ENCODE measurements at places on chromosomes 3 and 15.

GRCh38 chr3:78398401-78398800 is 1358.5 kb downstream of the ROBO2 start:
- DNase-seq = no peak

GRCh38 chr15:71747128-71748083 is 62.9 kb upstream of the NR2E3 start:
- DNase-seq = peak; percentile 26

DNA sequence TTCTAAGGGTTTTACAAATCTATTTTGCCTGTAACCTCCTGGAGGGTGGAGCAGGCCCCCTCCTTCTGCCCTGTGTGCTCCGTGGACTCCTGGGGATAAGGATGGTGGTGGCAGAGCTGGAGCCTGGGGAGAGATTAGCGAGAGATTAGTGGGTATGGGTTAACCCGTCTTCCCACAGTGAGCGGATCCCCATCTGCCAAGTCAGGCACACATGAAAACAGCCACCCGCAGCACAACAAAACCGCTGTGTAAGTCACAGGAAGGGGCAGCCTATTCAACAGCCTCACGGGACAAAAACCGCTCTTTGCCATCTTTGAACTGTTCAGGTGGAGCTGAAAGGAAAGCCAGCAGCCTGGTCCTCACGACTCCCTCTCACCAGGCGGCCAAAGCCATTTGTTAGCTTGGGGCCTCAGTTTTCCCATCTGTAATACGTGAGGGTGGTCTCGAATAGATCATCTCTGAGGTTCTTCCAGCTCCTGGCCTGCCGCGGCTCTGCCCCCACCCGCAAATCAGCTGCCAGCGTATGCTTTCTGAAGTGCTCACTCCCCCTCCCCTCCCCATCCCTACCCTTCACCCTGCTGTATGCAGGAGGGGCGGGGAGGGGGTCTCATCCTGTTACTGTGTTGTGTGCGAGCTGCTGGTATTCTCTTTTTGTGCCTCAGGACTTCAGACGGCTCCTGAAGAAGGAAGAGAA is 43.6 kb downstream of the PDIA5 start:
- no peak for DNase-seq

DNA sequence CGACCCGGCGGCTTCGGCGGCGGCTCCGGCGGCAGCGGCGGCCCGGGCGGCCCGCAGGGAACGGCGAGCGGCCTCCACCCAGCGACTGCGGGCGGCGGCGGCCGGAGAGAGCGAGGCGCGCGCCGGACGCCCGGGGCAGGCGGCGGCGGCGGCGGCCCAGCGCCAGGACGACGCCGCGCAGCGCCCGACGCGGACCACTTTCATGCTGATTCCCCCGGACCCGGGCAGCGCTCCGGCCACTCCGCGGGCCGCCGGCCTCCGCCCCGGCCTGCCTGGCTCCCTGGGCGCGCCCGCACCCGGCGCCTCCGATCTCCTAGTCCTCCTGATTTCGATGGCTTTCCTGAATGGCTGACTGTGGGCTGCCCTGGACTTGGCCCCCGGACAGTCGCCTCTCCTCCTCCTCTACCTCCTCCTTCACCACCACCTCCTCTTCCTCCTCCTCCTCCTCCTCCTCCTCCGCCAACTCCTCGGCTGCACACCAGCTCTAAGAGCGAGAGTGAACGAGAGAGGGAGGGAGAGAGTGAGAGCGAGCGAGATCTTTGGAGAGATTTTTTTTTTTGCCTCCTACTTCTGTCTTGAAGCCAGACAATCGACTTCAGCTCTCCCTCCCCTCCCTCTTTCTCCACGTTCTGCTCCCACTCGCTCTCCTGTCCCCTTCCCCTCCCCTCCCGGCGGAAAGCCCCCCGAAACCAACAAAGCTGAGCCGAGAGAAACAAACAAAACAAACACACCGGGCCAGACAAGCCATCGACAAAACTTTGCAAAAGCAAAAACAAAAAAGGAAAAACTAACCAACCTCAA is 844 bp downstream of the NR2F2 start:
- DNase-seq = no peak

- no peak for DNase-seq
These were observed 11.4 kb upstream of the CCDC174 start for GRCh38 chr3:14640157-14640562.

- no peak for DNase-seq
These were observed 18.0 kb downstream of the ISG20 start for GRCh38 chr15:88656760-88657221.

- DNase-seq = no peak
These were observed 307.7 kb downstream of the ARPP21 start for GRCh38 chr3:35946854-35947515.

DNA sequence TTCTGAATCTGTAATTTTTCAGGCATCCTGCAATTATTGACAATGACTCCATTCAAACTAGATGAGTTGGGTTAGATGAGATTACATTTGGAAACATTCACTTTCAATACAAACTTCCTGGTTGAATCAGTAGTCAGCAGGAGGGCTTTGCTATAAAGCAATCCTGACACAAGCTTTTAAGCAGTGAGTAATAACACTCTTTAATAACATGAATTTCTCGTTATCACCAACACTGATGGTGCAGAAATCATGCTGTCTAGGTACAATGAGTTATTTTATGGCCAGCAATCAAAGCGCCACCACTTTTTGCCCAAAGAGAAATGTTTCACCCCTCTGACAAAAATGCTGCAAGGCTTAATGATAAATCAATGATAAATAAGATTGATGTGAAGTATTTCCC is 474.8 kb upstream of the CNTN4 start:
- DNase-seq = no peak

DNA sequence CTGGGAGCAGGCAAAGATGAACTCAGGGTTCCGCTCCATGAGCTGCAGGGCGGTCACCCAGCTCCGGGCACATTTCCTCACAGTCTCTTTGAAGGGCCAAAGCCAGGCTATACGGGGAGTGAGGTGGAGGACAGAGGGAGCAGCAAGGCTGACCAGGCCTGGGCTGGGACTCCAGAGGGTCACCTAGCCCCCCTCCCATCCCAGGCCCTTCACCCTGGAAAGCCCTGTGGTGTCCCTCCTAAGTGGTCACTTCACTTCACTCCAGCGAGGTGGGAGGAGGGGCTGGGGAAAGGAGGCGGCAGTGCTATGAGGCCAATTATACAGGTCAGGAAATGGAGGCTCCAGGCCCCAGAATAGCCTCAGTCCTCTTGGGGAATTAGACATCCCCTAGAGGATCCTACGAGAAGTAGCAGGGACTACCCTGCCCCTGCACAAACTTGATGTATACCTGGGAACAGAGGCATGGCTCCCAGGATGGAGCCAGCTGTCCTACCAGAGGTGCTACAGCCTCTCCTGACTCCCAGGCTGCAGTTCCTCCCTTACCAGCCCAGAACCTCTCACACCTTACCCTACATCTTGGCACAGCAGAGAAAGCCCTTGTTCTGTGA is 5.7 kb downstream of the MAN2C1 start:
- no peak for DNase-seq

- DNase-seq = no peak
These were observed 613.6 kb upstream of the CBLB start for GRCh38 chr3:106482451-106482850.

DNA sequence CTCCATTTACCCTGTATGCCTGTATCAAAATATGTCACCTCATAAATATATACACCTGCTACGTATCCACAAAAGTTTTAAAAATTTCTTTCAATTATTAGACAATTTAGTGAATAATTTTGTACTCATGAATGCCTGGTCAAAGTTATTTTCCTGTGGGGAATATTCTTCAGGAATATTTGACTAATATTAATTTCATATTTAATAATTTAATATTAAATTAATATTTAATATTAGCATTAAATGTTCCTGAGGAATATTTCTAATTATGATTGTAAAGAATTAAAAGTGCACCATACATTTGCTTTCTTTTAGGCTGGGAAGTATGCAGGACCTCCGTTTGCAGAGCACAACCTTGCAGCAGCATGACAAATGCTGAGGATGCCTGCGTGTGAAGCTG is 422.7 kb downstream of the C3orf38 start:
- DNase-seq = no peak

- no peak for DNase-seq
These were observed 138.4 kb downstream of the RSRC1 start for GRCh38 chr3:158248261-158248660.

- DNase-seq = no peak
These were observed 2.2 kb upstream of the MUC20 start for GRCh38 chr3:195718477-195718984.

GRCh38 chr15:85329561-85330422 is 50.6 kb upstream of the AKAP13 start:
- DNase-seq = no peak

DNA sequence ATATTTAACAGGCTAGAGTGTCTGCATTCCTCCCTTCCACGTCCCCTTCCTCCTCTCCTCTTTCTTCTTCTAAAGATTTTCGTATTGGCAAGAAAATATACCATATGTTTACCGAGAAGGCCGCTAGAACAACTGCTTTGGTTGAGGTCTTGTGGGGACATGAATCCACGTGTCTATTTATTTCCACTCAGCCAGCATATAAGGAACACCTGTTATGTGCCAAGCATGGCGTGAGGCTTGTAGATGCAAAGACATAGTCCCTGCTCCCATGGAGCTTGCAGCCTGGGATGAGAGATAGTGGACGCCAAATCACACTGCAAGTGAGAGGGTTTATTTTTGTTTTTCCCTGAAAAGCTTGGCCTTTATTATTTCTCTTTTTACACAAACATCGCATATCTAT is 57.1 kb downstream of the SLC7A14 start:
- no peak for DNase-seq

- DNase-seq = no peak
These were observed 237.7 kb upstream of the AZI2 start for GRCh38 chr3:28586325-28586724.

DNA sequence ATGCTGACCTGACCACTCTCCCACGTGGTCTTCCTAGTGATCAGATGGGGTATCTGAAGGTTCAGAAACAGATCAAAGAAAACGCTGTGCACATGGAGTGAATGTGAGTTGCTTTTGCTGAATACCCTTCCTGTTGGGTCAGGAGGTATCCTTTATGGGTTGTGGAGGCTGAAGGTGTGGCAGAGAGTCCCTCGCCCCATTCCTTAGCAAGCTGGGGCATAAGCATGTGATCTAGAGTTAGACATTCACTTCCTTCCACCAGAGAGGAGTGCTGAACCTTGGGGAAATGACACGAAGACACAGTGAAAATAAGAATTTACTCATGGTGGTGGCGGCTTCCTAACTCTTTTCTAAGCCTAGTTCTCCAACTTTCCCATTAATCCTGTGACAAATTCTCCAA is 27.8 kb upstream of the SPTBN5 start:
- DNase-seq = no peak

GRCh38 chr3:96449803-96450202 is 364.6 kb upstream of the EPHA6 start:
- DNase-seq = no peak

DNA sequence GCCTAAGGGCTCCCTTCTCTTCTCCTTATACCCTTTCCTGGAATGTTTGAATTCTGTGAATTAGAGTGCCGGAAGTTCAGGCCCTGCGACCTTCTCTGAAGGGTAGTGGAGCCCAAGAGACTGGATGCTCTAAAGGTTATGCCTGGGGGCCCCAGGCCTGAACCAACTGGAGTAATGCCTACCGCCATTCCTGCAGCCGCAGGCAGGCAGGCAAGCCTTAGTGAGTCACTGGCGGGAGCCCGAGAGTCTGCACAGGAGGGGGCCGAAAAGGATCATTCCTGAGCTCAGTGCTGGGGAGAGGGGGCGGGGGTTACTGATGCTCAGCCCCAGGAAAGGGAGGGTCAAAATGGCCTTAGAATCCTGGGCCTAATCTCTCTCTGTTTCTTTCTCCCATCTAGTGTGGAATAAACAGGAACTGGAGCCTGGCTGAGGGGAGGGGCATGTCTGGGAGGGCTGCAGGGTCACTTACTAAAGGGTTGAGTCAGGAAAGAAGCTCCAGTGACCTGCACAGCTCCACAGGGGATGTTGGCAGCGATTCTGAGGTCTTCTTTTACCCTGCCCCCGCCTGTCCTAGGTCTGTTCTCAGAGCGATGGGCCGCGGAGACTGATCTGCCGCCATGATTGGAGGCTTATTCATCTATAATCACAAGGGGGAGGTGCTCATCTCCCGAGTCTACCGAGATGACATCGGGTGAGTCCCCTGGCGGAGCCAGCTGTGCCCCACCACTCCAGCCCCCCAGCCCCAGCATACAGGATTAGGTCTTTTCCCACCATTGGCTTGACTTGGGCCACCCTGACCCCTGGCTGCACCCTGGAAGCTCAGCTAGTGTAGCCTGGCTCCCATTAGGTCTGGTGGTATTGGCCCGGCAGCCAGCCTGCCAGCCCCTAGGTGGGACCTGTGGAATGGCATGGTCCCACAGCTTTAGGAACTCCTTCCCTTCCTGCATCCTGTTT is 2.0 kb downstream of the AP2M1 start:
- peak; percentile 87 for DNase-seq

DNA sequence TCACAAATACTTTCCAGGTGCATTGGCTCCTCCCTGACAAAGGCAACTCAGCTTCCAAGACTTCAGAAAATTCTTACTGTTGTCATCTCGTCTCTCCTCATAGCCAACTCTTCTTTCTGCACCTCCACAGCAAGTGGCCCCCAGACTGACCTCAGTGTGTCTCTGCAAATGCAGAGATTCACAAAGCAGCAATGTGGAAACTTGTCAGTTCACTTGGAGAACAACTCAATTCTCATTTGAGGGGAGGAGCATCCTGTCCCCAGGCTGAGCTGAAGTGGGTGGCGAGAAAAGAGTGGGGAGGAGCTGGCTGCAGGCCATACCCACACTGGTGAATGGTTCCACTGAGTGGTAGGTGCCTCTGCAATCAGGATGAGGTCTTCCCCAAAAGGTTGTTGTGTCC is 248.7 kb upstream of the IL12A start:
- DNase-seq = no peak

DNA sequence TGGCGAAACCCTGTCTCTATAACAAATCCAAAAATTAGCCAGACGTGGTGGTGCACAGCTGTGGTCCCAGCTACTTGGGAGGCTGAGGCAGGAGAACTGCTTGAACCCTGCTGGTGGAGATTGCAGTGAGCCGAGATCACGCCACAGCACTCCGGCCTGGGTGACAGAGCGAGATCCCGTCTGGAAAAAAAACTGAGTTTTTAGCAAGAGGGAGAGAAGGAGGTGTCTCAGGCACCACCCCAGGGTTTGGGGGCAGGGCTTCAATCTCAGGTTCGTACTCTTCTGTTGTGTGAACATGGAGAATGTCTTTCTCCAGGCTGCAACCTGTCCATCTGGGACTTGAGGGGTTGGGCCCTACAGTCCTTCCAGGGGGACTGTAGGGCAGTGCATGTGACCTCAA is 2.7 kb downstream of the CHRNA3 start:
- no peak for DNase-seq

GRCh38 chr15:79140846-79141570 is 50.4 kb upstream of the RASGRF1 start:
- no peak for DNase-seq

All from astrocyte of the cerebellum (primary cell).